ENCODE measurements at places on chromosomes 12 and 14.

DNA sequence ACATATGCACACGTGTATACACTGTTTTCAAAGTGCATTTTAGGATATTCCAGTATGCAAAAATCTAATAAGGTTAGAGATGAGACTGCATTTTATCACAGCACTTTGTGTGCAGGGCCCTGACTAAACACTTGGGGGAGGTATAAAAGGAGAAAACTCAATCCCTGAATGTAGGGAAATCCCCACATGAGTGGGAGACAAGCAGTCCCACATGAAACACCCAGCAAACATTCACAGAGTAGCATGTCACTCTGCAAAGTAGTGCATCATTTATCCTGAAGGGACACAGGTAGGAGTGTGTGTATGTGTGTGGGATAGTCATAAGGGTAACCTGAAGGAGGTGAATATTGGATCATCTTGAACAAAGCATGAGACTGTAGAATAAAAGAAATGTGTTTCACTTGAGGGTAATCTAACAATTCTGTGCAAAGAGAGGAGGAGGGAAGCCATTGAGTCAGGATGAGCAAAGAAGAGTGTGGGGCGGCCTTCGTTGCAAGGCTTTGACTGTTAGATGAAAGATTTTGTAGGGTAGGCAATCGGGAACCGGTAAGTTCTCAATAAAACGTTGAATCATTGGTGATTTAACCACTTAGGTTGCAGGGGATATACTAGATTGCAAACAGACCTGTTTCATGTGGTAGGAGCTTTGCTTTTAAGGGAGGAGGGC is 2.9 kb downstream of the PRPF40B start:
- no peak overlapping the region for H3K27ac ChIP-seq
- H3K36me3 ChIP-seq, result peaks cover under 1% of the 10 kb centered on the region
- H3K4me3 ChIP-seq, result no peak overlapping the region
- DNase-seq, result no peak
- no peaks in the 10 kb centered on the region for H3K27me3 ChIP-seq

DNA sequence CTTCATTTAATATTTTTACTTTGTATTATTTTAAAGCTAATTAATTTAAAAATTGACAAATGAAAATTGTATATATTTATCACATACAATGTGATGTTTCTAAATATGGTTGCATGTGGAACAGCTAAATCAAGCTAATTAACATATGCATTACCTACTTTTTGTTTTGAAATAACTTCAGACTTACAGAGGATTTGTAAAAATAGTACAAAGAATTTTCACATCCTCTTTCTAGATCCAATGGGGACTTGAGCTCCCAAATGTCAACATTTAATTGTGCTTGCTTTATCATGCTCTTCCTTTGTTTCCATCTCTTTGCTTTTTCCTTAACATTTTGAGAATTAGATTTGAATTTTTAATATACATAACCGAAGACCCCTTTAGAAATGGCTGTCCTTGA is 6.6 kb downstream of the DCD start:
- H3K27ac ChIP-seq, result no peak overlapping the region
- H3K27me3 ChIP-seq, result no peaks in the 10 kb centered on the region

DNA sequence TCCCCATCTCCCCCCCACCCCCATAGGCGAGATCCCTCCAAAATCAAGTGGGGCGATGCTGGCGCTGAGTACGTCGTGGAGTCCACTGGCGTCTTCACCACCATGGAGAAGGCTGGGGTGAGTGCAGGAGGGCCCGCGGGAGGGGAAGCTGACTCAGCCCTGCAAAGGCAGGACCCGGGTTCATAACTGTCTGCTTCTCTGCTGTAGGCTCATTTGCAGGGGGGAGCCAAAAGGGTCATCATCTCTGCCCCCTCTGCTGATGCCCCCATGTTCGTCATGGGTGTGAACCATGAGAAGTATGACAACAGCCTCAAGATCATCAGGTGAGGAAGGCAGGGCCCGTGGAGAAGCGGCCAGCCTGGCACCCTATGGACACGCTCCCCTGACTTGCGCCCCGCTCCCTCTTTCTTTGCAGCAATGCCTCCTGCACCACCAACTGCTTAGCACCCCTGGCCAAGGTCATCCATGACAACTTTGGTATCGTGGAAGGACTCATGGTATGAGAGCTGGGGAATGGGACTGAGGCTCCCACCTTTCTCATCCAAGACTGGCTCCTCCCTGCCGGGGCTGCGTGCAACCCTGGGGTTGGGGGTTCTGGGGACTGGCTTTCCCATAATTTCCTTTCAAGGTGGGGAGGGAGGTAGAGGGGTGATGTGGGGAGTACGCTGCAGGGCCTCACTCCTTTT is 2.7 kb downstream of the GAPDH start:
- H3K27me3 ChIP-seq, result no peaks in the 10 kb centered on the region
- peak overlapping the region; percentile 99 for H3K27ac ChIP-seq
- H3K36me3 ChIP-seq, result peaks cover 47% of the 10 kb centered on the region

DNA sequence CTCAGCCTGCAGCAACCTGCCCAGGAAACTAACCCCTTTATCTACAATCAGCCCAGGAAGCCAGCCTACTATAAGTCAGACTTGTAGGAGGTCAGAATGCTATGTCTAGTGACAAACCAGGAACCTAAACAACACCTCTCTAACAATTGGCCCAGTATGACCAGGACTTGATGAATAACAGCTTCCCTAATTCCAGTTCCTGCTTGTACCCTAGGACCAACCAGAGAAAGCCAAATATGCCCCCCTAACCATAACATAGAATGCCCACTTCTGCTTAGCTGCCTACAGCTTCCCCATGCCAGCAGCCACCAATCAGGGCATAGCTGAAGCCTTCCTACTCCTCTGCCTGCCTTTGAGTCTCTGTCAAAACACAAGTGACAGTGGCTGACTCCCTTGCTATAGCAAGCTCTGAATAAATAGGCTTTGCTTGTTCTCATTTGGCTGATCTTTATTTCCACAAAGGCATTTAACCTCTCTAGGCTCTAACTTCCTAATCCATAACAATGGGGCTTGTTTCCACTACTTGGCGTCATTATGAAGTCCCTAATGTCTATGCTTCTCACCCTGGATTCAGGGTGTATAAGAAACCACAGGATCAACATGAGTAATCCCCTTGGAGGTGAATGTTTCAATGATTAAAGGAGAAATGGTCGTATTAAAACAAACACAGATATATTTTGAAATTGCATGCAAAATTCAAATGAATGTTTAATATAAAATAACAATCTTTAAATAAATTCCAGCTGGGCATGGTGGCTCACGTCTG is 220.2 kb downstream of the ANO6 start:
- peaks cover 6% of the 10 kb centered on the region for H3K36me3 ChIP-seq
- H3K4me1 ChIP-seq, result no peaks in the 10 kb centered on the region
- no peak for DNase-seq
- no peaks in the 10 kb centered on the region for H3K27me3 ChIP-seq

- no peak overlapping the region for H3K4me3 ChIP-seq
- peaks cover 22% of the 10 kb centered on the region for H3K4me1 ChIP-seq
- no peaks in the 10 kb centered on the region for H3K27me3 ChIP-seq
Measured at GRCh38 chr12:124495194-124495983, 72.0 kb downstream of the NCOR2 start.

DNA sequence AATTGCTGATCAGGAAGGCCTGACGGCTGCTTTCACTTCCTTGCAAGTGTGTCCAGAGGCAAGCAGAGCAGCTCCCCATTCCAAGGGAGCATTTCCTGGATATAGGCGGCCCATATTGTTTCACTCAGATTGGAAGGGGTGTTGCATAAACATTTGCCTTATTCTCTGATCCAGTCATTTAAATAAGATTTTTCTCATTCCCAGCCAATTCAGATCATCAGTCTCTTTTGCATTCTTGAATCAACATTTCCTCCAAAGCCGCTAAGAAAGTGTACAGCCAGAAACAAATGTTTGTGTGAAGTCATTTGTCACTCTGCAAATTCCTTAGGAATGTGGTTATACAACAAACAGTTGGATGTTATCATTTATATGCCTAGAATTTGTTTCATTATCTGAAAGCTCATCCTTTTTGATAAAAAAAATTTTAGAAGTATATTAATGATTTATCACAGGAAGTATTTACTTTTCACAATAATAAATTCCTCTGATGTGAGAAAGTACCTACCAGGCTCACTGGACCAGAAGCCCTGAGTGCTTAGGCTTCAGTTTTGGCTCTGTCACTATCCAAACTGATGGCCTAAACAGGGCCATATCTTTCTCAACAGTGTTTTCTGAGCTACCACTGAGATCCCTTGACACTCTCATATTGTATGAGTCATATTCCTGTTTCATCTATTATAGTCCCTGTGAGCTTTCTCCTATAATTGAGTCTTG is 379.6 kb downstream of the CCDC91 start:
- H3K27ac ChIP-seq, result no peak overlapping the region
- no peaks in the 10 kb centered on the region for H3K36me3 ChIP-seq
- no peaks in the 10 kb centered on the region for H3K4me1 ChIP-seq
- no peak overlapping the region for H3K4me3 ChIP-seq

GRCh38 chr12:28650906-28651305 is 460.6 kb downstream of the CCDC91 start:
- no peak overlapping the region for H3K4me3 ChIP-seq
- H3K27ac ChIP-seq, result no peak overlapping the region

- no peak overlapping the region for H3K4me3 ChIP-seq
- no peaks in the 10 kb centered on the region for H3K4me1 ChIP-seq
- H3K27ac ChIP-seq, result no peak overlapping the region
- no peaks in the 10 kb centered on the region for H3K27me3 ChIP-seq
- H3K36me3 ChIP-seq, result no peaks in the 10 kb centered on the region
Measured at GRCh38 chr14:79598339-79598738, 613.0 kb downstream of the DIO2 start.

- H3K27ac ChIP-seq, result no peak overlapping the region
- no peaks in the 10 kb centered on the region for H3K36me3 ChIP-seq
- no peak for DNase-seq
- no peaks in the 10 kb centered on the region for H3K4me1 ChIP-seq
Measured at GRCh38 chr12:104546575-104546974, 89.8 kb downstream of the CHST11 start.

Measured in ascending aorta (tissue), 2 donors.